ENCODE measurements at places on chromosomes 1 and 21.

DNA sequence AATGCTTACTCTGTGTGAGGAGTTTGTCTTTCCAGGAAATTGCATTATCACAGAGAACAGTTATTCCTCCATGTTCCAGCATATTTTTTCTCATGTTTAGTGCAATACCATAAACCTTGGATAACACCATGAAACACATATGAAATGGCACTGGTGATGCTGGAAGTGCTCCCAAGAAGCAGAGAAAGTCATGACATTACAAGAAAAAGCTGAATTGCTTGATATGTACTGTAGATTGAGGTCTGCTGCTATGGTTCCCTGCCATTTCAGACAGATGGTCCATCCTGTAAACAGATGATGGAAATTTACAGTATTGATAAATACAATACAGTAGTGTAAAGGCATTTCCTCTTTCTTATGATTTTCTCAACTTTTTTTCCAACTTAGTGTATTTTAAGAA is 422.1 kb downstream of the LRRIQ3 start:
- no peak for DNase-seq

GRCh38 chr1:29338908-29339575 is 102.7 kb downstream of the PTPRU start:
- DNase-seq, result no peak

DNA sequence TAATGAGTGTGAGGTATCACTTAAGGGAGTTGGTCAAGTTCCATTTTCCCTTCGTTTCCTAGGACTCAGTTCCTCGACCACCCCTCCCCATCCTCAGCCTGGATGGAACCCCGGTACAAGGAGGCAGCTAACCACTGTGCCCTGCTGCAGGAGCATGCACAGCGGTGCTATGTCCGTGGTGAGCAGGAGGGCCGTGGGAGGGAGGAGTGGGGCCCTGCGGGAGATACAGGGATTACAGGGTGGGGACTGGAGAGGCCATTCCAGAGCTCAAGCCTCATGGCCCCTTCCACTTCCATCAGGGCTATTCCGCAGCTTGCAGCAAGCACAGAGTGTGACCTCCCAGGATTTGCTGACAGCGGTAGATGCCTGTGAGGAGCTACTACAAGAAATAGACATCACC is 25.8 kb downstream of the HYI start:
- DNase-seq, result no peak

DNA sequence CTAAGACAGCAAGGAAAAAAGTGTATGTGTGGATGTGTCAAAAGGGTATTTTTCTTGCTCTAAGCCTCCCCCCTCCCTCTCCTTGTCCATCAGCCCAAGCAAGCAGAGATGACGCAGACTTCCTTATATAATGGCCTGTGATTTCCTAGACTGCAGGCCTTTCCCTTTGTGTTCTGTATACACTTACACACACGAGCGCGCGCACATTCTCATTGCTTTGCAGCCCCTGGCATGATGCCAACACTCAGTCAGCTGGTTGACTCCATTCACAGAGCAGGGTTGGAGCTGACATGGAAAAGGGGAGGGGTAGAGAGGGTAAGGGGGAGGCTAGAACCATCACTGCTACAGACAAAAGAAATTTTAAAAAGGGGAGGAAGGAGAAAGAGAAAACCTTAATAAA is 41.8 kb downstream of the GATAD2B start:
- DNase-seq, result no peak

GRCh38 chr1:25173809-25174340 is 58.4 kb downstream of the SYF2 start:
- no peak for DNase-seq

DNA sequence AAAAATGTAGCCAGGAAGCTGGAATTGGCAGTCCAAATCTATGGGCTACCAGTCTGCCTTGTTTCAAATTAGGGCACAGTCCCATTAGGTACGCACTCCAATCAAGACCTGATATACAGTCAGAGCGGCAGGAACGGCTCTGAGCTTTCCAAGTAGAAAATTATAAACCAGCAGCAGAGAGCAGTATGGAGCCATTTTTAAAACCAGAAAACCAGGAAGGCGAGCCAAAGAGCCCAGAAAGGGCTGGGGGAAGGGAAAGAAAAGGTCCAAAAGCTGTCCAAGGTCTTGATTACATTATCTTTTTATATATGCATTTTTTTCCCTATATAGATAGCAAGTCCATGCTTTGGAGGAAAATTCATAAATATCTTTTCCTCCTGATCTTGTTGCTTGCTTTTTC is 719.0 kb downstream of the RWDD3 start:
- DNase-seq, result no peak

DNA sequence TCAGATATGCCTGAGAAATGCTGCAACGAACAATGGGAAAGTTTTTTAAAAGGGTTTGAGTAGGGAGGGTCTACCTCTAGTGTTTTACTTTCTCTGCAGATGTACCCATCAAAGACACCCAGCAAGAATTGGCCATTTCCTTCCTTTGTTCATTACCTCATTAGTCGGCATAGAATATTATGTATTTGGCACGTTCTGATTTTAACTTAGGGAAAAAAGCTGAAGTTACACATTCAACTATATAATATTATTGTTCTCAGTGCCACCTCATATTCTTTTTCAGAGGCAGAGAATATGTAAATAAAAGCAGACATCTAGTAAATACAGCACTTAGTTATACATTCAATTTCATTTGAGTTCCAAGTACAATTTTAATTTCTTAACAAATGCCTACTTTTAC is 83.7 kb upstream of the PPP2R5A start:
- no peak for DNase-seq

DNA sequence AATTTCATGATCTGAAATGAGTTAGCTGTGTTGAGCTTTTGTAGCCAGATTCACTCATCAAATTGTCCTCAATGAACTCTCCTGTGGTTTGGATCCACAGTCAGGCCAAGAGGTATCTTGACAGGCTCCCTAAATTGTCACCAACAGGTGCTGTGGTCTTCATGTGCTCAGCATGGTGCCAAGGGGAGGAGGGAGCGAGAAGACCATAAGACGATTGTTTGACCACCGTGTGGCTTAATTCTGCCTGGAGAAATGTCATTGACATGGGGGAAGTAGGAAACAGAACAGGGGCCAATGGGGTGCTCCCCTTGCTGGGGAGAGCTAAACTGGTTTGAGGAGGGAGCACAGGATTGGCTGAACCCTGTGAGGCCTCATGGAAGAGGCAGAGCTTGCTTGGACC is 219.3 kb downstream of the KCNJ6 start:
- DNase-seq, result no peak

DNA sequence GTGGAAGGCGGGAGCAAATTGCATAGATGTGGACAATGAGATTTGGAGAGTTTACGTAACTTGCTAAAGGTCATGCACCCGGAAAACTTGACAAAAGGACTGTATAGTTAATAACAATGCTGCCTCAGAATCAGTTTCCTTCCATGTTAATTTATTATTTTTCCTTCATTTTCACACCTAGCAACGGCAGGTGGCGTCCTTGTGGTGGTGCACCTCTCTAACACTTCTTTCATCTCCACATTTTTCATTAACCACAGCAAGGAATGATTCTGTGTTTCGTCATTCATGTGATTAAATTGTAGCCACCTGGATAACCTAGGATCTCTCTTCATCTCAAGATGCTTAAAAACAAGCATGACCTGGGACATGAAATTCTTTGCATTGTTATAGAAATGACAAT is 2133.0 kb downstream of the NCAM2 start:
- no peak for DNase-seq

DNA sequence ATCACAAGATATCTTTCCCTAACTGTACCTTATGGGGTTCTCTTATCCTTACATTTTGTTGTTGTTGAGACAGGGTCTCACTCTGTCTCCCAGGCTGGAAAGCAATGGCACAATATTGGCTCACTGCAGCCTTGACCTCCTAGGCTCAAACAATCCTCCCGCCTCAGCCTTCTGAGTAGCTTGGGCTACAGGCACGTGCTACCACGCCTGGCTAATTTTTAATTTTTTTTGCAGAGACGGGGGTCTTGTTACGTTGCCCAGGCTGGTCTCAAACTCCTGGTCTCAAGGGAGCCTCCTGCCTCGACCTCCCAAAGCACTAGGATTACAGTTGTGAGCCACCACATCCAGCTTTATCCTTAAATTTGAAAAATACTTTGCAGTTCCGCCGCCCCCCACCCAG is 10.4 kb downstream of the RERE start:
- no peak for DNase-seq

- no peak for DNase-seq
These were observed 1.5 kb downstream of the RAP1A start for GRCh38 chr1:111621050-111621449.

DNA sequence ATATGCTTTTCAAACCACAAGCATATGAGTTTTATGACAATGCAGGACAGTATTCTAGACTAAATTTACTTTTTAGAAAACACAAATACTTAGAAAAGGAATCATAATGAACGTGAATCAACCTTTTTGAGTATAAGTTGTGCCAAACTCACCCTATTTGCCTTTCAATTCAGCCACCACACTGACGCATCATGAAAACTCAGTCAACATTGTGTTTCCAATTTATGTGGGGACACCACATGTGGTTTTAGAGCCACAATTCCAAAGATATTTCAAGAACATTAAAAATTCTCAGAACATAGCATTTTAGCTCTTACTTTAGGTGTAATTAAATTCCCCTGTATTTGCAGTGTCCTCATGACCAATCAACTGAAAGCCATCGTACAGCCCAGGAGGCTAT is 118.8 kb downstream of the PTBP2 start:
- DNase-seq, result no peak

GRCh38 chr1:1331068-1331965 is at the start of gene TAS1R3:
TSS of gene TAS1R3 (plus strand) at chr1:1331280. CDS start at chr1:1331346, 66 bp downstream.
- no peak for DNase-seq

- DNase-seq, result no peak
These were observed 34.9 kb upstream of the ZNF362 start for GRCh38 chr1:33221385-33221758.

GRCh38 chr1:75632350-75632949 is 21.5 kb upstream of the SLC44A5 start:
- DNase-seq, result no peak

DNA sequence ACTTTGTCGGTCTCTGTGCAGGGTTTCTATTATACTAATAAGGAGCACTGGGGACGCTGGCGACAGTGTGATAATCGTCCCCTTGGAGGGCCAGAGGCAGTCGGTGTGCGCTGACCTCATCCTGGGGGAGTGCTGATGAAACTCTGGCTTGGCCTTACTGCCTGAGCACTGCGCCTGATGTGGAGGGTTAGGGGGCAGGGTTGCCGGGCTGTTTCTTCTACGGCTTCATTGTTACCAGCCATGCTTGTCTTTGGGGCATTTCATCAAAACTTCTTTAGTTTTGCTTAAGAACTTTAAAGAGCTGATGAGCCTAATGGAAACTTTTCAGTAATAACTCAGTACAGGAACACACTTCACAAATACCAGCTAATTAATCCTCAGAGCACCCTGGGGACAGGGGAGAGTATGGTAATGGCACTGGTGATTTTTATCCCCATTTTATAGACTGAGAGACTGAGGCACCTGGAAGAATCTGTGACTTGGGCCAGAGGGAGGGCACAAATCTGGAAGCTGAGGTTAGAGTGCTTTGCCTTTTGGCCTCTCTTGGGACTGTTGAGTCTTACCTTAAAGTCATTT is 81.8 kb downstream of the PEX14 start:
- no peak for DNase-seq

DNA sequence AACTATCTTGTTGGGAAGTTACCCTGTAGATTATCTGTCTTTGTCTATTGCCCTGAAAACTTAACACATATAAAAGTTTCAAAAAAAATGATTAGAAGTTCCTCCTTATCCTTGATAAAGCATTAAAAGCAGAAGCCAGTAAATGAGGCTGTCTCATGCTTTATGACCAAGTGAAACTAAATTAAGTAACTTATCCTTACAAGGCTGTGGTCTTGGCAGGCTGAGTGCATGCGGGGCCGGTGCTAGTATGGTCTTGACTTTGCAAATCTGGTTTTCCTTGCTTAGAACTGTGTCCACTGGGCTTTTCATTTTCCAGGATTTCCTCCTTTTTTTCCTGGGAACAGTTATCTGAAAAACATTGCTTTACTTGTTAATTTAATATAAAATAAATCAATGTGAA is 43.1 kb downstream of the PCNX2 start:
- DNase-seq, result no peak

- no peak for DNase-seq
These were observed at the start of gene MAPKAPK2 for GRCh38 chr1:206684478-206685333. TSS of gene MAPKAPK2 (plus strand) at chr1:206684905. CDS start at chr1:206685230, 325 bp downstream.

DNA sequence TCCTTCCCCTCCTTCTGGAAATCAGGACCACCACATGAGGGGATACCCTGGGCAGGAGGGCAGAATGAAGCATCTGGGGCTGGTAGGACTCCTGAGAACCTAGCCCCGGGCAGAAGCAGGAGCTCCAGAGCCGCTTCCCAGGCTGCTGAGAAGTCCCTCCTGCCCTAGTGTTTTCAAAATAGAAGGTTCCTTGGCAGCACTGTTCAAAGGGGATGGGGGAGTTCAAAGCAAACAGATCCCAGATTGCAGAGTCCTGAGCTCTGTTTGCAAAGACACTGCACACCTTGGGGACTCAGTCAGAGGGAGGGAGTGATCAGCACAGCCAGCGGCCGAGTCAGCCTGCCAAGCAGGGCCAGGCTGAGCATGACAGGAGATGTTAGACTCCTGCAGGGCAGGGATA is 177.8 kb downstream of the PTPRU start:
- DNase-seq, result no peak

DNA sequence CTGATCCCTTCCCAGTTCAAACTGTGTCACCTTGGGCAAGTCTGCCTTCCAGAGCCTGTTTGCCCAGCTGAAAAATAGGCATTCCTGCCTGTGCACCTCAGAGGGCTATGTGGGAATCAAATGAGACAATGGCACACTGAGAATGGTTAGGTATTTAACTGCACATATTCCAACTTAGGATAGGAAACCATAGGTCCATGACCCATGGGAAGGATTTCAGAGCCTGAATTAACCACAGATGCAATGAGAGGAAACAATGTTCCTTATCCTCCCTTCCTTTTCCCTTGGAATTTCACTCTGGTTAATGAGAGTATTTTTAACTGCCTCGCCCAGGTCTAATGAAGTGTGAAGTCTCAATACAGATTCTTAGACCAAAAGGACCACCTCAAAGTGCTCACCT is 12.7 kb downstream of the PAFAH2 start:
- DNase-seq, result no peak

DNA sequence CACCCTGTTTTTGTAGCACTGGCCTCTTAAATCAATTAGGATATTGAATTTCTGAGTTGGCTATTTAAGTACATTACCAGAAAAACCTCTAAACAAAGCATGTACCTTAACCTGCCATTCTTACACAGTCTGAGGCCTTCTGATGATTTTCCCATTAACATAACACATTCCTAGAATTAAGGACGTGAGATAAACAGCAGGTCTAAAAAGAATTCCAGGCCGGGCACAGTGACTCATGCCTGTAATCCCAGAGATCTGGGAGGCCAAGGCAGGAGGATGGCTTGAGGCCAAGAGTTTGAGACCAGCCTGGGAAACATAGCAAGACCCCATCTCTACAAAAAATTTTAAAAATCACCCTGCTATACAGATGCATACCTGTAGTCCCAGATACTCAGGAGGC is 18.0 kb upstream of the LRRC8D start:
- DNase-seq, result no peak

DNA sequence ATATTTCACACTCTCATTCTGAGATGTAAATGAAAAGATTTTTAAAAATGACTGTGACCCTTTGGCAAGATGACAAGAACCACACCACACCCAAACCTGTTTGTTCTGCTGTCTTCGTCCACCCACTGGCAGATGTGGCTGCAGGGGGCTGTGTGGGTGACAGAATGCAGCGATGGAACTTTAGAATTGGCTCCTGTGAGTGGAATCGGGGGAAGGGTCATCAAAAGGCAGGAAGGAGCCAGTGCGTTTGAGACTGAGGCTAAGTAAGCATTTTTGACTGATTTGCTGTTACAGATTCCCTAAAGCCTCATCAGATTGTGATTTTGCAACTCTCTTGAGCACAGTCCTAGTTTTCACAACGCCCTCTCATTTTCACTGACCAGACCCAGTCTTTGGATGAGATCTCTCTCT is 111.2 kb upstream of the ADGRL2 start:
- no peak for DNase-seq

Measured in vagina (tissue), 2 donors.